ENCODE measurements at places on chromosomes 16 and 17.

- DNase-seq = no peak
Observed at GRCh38 chr17:67993998-67994361, 2.3 kb downstream of the C17orf58 start.

GRCh38 chr17:67481808-67482207 is 104.7 kb downstream of the PITPNC1 start:
- DNase-seq = no peak

GRCh38 chr17:28959471-28959871 is 8.2 kb upstream of the PHF12 start:
- no peak for DNase-seq

- no peak for DNase-seq
Observed at GRCh38 chr17:41510251-41511065, 5.0 kb upstream of the KRT13 start.

Data from activated naive CD8-positive, alpha-beta T cell treated with anti-CD3 and anti-CD28 coated beads, Interleukin-2, amount 50 U/mL, for 24 hours (primary cell).